ENCODE measurements at places on chromosomes 2 and 18.
A peak's percentile ranks its signal among the peaks of the same experiment; 100 is the strongest.

GRCh38 chr2:226216575-226216974 is 583.0 kb downstream of the IRS1 start:
- DNase-seq = no peak

DNA sequence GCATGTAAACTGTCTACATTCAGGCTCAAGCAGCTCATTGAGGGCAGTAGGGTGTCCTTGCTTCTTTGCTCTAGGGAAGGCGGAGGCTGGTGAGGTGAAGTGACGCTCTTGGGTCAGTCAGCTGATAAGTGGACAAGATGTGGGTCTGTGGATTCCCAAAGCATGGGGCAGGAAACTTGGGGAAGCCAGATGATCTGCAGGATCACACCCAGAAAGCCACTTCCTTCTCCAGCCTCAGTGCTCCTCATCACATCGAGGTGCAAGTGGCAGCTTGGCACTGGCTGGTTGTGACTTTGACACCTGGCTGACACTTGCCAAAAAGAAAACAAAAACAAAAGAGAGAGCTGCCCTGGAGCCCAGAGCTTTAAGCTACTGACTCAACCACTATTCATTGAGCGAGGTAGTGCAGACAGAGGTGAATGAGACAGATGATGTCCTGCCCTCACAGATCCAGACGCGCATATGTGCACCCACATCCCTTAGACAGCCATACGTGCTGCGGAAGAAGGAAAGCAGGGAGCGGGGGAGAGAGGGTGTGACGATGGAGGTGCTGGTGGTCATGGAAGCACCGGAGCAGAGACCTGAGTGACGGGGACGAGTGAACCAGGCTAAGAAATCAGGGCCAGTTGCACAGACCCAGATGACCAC is 3.1 kb upstream of the CIB4 start:
- no peak for DNase-seq

DNA sequence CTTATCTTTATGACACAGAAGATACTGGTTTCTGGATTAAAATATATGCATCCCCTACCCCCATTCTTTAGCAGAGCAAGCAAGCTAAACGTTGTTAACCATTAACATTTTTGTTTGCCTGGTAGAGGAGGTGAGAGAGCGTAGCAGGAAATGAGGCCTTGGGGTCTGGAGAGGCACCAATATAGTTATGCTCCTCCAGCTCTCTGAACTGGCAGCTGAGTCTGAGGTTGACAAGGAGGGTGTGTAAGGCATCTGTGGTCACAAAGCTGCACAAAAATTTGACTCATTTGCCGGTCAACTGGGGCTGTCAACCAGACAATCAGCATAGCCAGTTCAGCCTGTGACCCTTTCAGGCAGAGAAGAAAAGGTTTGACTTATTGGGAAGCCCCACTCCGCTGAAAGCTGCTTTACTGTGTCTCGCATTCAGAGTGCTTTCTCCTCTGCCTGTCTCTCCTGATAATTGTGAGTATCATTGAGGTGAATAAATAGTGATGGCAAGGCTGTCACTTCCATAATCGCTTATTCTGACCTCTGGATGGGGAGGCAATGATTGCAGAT is 647.5 kb upstream of the SETBP1 start:
- peak; percentile 5 for DNase-seq

DNA sequence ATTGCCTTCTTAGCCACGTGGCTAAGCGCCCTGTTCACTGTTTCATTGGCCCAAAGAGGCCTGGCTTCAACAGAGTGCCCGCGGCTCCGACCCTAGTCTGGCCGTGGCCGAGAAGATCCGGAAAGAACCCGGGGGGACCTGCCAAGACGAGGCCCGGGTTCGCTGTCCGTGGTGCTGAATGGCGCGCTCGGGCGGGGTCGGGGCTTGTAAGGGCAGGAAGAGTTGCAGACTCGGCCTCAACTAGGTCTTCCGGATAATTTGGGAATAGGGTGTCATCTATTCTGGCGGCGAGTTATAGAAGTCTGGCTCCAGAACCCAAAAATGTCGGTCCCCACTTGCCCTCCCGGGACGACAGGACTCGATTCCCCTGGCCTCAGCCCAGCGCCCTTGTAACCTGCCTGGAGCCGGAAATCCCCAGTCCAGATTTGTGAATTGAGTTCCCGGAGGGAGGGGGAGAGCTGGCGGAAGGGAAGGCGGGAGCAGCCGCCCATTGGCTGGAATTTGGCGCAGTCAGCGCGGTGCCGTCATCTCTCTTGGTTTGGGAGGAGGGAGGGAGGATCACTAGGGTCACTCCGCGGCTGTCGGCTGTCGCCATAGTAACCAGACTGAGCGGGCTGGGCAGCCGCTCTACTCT is 3.5 kb downstream of the CDK5R2 start:
- DNase-seq = peak; percentile 94

- no peak for DNase-seq
These were observed 730 bp downstream of the ODC1 start for GRCh38 chr2:10447300-10447894.
